ENCODE measurements at places on chromosomes 3 and 15.

GRCh38 chr3:12643724-12644123 is 20.2 kb downstream of the RAF1 start:
- DNase-seq = no peak

- no peak for DNase-seq
Observed at GRCh38 chr3:153338487-153338886, 176.5 kb downstream of the RAP2B start.

DNA sequence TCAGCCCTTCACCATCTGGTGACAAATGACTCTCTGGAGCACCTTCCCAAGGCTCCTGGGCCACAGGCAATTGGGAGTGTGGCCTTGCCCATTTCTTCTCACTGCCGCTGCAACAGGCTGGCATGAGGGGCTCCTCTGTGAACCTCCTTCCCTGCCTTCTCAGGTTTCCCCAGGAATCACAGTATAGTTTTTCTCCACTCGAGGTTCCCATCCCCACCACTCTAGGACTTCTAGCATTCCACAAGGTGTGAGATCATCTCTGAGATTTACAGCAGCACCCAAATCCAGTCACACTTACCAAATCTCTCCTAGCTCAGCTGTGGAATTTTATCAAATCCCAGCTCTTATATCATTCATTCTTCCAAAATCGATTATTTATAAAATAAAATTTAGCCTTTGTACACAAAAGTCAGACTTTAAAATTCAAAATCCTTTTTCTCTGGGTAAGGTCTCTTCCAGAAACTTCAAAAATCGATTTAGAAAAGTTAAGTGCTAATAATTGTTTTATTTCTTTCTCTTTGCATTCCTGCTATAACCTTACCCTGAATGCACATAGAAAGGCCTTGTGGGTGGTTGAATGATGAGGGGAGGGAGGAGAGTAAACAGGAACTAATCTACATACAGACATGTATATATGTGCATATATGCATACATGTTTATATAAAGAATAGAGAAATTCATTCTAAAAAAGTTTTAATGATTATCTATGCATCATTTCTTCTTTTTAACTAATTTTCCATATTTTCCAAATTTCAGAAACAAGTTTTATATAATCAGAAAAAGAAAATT is 18.9 kb upstream of the ATP13A4 start:
- DNase-seq = no peak

DNA sequence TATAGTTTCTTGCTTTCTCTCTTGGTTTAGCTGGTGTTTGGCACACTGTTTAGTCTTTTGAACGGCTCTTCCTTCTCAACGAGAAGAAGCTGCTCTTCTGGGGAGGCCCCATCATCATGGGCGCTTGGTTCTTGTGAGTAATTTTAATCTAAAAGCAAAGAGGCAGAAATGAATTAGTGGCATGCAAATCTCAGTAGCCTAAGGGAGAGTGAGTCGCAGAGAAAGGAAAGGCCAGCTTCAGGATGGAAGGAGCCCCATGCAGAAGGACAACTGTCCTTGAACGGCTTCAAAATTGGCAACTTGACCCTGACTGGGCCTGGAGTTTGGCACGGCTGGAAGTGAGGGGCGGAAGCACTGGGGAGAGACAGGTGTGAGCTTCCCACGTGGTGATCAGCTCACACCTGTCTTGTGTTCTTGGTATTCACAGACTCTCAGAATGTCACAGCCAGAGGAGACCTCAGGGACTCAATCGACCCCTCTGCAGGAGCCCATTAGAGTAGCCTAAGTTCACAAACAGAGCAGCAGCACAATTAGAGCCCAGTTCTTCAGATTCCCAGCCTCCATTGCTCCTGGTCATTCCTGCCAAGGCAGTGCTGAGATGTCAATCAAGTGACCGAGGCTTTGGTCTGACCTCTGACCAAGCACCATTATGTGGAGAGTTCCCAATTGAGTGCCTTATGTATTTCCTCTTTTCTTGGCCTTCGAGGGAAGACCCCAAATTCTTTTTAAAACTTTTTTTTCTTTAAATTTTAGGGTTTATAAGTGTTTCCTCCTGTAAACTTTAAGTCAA is 41.3 kb upstream of the ETV5 start:
- DNase-seq = no peak

DNA sequence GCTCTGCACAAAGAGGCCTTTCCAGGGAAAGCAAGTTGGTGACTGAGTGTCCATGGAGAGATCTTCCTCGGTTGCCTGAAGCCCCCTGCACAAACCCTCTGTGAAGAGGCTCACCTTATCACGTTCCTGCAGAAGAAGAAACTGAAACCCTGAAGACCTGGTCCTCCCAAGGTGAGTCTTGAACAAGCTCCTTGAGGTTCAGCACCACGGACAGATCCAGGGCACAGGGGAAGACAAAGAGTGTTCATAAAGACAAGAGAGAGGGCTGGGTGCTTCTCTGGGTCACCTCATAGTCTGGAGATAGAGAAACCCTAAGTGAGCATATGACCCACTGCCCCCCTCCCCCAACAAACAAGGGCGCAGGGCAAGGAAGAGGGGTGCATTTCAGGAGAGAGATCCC is 21.7 kb upstream of the TBC1D21 start:
- DNase-seq = peak; percentile 50

DNA sequence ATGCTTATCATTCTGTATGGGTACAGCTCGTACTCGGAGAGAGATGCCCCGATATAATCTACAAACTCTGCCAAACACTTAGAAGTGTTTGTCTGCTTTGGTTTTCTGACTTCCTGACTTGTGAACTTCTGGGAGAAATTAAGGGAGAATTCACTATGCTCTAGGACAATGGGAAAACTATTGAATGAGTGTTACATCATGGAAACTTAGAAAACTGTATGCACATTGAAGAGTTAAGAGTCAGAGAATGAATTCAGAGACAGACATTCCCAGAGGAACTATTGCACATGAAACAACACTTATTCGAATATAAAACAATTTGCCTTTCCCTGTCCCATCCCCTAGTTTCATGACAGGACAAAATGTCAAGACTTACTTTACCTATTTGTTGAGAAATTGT is 57.8 kb downstream of the DTWD1 start:
- no peak for DNase-seq

DNA sequence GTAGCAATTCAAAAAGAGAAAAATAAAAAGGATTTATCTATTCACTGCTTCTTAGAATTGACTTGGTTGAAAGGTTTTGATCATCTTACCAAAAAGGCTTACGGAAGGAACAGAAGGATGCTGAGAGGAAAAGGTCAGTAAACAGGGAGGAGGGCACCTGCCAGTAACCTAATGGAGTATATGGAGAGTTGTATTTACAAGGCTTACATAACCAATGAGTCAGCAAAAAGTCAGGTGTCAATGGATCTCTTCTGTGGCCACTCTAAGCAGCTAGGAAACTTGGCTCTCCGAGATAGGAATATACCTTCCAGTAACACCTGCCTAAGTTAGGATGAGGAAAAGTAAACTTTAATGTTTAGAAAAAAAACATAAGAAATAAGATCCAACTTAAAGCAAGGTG is 80.5 kb upstream of the PLXND1 start:
- peak; percentile 86 for DNase-seq

DNA sequence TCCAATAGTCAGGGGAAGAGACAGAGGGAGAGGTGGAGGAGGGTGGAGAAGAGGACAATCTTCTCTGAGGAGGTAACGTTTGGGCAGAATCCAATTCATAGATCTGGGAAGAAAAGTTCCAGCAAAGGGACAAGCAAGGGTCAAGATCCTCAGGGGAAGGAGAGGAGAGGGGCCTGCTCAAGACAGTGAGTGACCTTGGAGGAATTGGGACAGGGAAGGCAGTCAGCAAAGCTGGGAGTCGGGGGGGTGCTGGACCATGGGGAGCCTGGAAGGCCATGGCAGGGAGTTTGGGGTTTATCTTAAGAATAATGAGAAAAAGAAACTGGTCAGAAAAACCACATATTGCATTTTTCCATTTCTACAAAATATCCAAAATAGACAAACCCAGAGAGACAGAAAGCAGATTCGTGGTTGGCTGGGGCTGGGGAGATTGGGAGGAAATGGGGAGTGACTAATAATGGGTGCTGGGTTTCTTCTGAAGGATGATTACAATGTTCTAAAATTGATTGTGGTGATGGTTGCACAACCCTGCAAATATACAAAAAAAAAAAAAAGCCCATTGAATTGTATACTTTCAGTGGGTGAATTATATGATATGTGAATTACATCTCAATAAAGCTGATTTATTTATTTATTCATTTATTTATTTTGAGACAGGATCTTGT is 19.6 kb upstream of the SRP14 start:
- no peak for DNase-seq

DNA sequence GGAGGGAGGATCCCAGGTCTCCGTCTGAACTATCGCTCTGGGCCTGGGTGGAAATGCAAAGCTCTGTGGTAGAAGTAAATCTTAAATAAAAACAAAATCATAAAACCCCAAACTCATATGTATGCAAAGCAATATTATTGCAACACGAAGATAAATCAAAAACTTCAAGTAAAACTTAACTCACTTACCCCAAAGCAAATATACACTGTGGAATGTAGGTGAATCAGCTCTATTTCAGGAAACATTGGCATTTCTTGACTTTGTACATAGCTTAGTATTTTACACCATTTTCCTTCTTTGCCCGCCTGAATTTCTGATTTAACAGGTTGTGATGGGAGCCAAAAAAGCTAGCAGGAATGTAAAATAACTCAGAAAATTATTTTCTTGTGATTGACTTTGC is 126.2 kb downstream of the TPRG1 start:
- DNase-seq = no peak

GRCh38 chr3:194404365-194405140 is 5.5 kb upstream of the GP5 start:
- peak; percentile 78 for DNase-seq

DNA sequence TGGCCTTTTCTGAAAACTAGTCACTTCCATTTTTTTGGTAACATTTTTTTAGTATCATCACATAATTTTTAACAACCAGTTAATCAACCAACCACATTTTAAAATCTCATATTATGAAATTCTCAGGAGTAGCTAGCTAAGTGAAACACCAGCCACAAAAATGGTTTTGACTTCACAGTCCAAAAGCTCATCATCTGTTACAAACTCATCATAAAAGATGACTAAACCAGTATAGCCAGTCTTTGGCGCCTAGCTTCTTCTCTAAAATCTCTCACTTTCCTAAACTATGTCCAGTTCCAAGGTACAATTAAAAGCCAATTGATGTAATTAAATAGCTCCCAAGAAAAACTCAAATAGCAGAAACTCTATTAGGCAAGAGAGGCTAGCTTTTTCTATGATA is 88.2 kb upstream of the ZNF385D start:
- no peak for DNase-seq
